ACHN (cell line): ENCODE measurements at places on chromosomes 7 and 10.

DNA sequence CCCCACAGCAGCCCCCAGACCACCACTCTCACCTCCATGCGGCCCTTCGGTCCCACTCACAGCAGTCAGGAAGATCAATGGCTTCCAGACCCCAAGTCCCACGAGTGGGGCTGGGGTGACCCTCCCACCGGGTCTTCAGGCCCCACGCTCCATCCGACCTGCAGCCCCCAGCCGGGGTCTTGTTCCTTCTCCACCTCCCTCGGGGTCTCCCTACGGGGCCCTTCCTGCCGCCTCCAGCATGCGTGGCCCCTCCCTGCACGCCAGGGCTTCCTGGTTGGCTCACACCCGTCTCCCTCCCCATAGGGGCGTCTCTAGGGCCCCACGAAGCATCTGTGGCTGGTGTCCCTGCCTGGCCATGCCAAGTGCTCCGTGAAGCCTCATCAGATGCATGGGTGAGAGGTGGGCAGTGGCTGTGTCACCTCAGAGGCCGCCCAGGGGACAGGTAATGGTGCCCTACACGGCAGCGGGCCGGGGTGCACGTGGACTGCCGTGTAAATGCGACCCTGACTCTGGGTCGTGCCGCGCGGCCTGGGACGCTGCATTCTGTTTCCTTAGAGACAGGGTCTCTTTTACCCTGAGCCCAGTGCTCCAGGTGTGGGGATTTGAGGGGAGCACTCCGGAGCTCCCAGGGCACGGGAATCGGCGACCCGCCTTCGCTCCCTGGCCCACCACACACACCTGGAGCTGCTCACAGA is 19.9 kb downstream of the ADAP1 start:
- DNase-seq = no peak

- DNase-seq = peak; percentile 53
Observed at GRCh38 chr7:48875045-48875916, 49.1 kb upstream of the CDC14C start.

- no peak for DNase-seq
Observed at GRCh38 chr10:44339218-44339617, 45.7 kb downstream of the CXCL12 start.

DNA sequence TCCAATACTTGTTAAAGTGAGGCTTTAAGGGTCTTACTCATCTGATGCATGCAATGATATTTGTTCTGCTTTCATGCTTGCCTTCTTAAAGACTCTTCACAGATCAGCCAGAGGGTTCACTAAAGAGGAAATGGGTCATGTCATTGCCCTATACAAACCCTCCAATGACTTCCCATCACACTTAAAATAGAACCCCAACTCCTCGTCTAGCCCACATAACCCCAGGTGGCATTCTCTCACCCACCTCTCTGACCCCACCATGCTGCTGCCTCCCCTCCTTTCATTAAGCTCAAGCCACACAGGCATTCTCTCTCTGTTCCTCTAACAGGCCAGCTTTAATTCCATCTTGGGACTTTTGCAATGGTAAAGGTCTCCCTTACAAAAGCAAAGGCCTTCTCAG is 253.6 kb downstream of the GRID1 start:
- DNase-seq = no peak

DNA sequence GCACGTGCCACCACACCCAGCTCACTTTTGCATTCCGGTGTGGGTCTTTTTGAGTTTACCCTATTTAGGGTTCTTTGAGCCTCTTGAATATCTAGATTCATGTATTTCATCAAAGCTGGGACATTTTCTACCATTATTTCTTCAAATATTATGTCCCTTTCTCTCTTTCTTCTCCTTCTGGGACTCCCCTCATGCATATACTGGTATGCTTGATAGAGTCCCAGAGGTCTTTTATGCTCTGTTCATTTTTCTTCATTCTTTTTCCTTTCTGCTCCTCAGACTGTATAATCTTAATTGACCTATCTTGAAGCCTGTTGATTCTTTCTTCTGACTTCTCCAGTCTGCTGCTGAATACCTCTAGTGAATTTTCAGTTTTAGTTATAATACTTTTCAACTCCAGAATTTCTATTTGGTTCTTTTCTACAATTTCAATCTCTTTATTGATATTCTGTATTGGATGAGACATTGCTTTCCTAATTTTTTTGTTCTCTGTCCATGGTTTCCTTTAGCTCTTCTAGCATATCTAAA is 9.1 kb upstream of the WAC start:
- no peak for DNase-seq

DNA sequence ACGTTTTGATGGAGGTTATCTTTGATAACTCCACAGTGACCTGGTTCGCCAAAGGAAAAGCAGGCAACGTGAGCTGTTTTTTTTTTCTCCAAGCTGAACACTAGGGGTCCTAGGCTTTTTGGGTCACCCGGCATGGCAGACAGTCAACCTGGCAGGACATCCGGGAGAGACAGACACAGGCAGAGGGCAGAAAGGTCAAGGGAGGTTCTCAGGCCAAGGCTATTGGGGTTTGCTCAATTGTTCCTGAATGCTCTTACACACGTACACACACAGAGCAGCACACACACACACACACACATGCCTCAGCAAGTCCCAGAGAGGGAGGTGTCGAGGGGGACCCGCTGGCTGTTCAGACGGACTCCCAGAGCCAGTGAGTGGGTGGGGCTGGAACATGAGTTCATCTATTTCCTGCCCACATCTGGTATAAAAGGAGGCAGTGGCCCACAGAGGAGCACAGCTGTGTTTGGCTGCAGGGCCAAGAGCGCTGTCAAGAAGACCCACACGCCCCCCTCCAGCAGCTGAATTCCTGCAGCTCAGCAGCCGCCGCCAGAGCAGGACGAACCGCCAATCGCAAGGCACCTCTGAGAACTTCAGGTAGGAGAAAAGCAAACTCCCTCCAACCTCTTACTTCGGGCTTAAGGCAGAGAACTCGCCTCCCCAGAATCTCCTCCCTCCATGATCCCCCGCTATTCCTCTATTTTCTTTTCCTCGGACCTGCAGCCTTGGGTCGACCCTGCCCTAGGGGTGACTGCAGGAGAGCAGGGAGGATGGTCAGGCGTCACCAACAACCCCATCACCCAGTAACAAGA is at the start of gene SERPINE1:
Gene SERPINE1, plus strand, starts transcription at position 454 of the 809 bp plus-strand sequence. CDS start 1,290 bp downstream, outside the sequence.
- no peak for DNase-seq

GRCh38 chr10:99647601-99648151 is 11.6 kb upstream of the ENTPD7 start:
- no peak for DNase-seq

- no peak for DNase-seq
Observed at GRCh38 chr10:45380903-45381620, 7.0 kb downstream of the ALOX5 start.

DNA sequence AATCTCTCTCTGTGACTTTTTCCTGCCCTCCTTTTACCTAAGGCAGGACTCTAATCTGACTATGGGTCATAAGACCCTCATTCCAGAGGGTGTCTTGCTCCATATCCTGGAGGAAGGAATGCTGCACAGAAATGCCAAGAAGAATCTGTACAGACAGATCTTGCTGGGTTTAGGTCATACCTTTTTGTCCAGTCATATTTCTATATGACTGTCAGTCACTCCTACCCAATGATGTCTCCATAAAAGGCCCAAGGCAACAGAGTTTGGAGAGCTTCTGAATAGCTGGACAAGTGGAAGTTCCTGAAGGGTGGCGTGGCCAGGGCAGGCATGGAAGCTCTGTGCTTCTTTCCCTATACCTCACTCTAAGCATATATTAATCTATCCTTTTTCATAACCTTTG is 47.5 kb downstream of the FEZF1 start:
- no peak for DNase-seq

DNA sequence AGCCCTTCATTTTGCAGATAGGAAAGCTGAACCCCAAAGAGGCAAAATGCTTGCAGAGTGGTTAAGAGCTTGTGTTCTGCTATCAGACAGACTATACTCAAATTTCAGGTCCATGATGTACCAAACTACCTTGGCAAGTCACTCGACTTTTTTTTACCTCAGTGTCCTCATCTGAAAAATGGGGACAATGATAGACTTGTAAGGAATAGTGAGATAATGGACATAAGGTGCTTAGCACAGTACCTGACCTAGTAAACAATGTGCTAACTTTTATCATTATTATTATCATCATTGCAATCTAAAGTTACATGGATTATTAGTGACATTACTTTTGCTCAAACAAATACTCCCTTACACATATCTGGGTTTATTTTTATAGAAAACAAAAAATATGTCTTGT is 79.4 kb upstream of the ARID5B start:
- DNase-seq = no peak

- DNase-seq = peak; percentile 78
Observed at GRCh38 chr7:48424731-48425130, 253.5 kb downstream of the ABCA13 start.
